NCI-H1417 treated with DMSO at 0.1 percent for 48 hours (cell line): ENCODE measurements at places on chromosomes 12 and 14.

- no peak for DNase-seq
Observed at GRCh38 chr12:70985850-70986249, 65.3 kb upstream of the PTPRR start.

- DNase-seq, result no peak
Observed at GRCh38 chr14:76755610-76756370, 5.5 kb upstream of the VASH1 start.

GRCh38 chr12:53223389-53224060 lies 8.5 kb downstream of the RARG start:
- DNase-seq, result no peak

DNA sequence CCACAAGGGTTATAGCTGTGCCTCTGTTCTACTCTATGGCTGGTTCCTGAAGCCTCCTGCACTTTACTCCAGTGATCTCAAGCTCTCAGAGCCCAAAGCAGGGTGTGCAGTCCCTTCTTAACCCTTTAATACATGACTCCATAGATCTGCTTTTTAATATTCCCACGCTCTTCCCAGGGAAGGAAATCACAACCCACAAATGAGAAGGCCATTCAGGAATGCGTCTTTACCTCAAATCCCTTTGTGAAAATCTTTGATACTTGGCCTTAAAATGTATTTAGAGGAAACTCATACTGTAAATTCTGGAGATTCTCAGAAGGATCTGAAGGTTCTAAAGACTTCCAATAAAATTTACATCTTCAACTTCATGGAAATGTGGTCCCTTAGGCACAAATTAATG lies 17.0 kb downstream of the NID2 start:
- DNase-seq, result no peak

DNA sequence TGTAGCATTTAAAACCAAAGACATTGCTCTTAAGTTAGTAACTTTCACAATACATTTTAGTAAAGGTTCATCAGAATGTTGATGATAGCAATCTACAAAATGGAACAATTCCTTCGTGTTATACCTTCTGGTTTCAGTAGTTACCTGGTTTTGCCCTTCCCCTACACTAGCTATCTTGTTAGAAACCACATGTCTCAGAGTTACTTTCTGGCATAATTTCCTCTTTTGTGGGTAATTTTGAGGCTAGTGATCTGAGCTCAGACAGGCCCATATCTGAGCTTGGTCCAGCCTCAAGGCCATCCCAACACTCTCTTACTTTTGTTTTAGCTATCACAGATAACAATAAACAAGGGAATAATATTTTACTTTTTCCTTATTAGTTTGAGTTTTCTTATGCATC lies 196.9 kb downstream of the KITLG start:
- DNase-seq, result no peak

GRCh38 chr12:104551-105081 lies 38.0 kb downstream of the IQSEC3 start:
- peak; percentile 97 for DNase-seq

GRCh38 chr12:62128175-62128975 lies 131.8 kb upstream of the USP15 start:
- peak; percentile 9 for DNase-seq

DNA sequence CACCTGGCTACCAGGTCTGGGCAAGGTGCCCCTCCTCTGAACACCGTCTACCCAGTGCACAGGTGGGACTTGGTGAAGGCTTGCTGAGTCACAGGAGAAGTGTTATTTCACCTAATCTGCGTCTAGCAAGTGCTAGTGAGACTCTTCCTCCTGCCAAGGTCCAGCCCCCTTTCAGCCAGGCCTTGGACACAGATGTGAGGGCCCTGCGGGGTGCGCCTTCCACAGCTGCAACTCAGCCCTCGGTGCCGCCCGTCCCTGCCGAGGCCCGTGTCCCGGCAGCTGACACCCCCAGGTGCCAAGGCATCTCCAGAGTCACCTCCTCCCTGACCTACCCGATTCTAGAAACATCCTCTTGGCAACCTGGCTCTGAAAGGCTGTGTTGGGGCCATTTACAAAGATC lies 55.1 kb downstream of the PRIMA1 start:
- no peak for DNase-seq

DNA sequence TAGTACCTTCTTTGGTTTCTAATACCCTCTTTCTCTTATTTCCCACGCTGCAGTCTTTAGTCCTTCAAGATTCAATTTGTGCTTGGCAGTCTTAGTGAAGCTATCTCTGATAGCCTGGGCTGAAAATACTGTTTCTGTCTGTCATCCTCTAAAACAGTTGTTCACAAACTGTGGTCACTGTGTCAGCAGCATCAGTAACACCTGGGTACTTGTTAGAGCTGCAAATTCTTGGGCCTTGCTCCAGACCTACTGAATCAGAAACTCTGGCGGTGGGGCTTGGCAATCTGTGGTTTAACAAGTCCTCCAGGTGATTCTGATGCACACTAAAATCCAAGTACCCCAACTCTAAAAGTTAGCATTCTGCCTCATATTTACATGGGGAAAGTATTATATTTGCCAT lies 217.5 kb upstream of the SEL1L start:
- no peak for DNase-seq

DNA sequence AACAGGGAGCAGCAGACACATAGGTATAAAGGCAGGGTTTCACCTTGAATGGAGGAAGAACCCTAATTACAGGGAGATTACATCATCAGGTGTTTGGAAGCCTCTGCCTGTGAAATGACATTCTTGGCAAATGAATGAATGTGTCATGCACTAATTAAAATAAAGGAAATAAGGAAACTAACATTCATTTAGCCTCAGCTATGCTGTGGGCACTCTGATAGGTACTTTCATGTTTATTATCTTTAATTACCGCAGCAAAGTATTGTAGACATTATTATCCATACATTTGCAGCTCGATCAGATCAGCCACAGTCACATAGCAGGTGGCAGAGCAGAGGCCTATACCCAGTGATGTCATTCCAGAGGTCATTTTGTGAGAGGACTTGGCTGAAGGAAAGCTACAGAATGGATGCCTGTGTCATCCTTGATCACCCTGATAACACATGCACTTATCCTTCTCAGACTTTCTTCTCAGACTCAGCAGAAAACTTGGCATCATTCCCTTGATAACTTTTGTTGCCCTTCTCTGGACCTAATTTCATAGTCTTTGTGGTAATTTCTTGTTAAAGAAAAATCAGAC lies 18.4 kb downstream of the ZNF664 start:
- DNase-seq, result no peak

DNA sequence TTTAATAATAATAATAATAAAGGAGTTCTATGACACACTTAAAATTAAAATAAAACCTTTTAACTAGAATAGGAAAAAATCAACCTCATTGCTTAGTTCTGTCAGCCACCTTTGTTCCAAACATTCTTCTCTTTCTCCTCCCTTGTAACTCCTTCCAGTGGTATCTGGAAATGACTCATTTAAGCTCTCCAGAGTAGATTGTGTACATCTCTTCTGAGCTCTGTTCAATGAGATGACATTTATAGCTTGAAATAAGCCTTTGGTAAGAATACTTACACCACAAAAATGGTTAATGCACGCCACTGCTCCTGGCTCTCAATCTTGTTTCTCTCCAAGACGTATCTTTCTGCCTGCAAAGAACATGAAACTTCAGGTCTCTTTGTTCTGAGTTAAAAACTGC lies 70.3 kb downstream of the STAB2 start:
- DNase-seq, result no peak

- no peak for DNase-seq
Observed at GRCh38 chr12:101671157-101671791, 26.2 kb upstream of the CHPT1 start.

DNA sequence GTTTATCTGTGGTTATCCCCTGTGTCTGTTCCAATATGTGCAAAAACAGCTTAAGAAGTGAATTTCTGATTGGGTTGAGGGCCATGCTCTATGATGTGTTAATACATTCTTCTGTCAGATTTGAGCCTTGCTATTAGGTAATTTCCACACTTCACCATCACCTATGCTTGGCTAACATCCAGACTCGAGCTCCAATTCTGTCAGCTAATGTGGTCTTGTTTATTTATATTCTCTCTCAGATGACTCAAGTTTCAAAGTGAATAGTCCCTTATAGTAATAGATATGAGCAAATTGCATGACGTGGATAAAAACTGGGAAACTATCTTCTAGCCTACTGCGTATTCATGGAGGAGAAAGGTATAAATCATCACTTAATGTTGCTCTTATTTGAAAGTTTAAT lies 451.3 kb downstream of the SNAPC1 start:
- DNase-seq, result no peak

- no peak for DNase-seq
Observed at GRCh38 chr14:98593361-98593761, 678.6 kb downstream of the BCL11B start.

GRCh38 chr12:125178222-125178621 lies 113.0 kb downstream of the AACS start:
- no peak for DNase-seq

DNA sequence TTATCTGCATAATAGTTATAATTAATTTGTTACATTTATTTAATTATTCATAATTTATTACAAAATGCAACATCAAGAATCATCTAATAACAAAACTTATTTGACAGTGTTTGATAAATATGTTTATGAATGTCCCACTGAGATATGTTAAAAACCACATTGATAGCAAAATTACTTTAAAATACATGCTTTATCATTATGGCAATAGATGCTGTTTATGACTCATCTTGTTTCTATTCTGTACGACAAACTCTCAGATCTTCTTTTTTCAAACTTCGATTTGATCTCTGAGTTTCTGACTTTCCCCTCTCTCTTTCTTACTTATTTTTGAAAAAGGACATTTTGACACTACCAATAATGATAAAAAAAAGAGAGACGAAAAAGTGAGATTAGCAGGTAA lies 56.8 kb upstream of the LRRK2 start:
- no peak for DNase-seq

GRCh38 chr12:57637364-57637763 lies 4.4 kb upstream of the B4GALNT1 start:
- no peak for DNase-seq

GRCh38 chr14:102966681-102967505 lies 44.4 kb downstream of the AMN start:
- DNase-seq, result no peak

DNA sequence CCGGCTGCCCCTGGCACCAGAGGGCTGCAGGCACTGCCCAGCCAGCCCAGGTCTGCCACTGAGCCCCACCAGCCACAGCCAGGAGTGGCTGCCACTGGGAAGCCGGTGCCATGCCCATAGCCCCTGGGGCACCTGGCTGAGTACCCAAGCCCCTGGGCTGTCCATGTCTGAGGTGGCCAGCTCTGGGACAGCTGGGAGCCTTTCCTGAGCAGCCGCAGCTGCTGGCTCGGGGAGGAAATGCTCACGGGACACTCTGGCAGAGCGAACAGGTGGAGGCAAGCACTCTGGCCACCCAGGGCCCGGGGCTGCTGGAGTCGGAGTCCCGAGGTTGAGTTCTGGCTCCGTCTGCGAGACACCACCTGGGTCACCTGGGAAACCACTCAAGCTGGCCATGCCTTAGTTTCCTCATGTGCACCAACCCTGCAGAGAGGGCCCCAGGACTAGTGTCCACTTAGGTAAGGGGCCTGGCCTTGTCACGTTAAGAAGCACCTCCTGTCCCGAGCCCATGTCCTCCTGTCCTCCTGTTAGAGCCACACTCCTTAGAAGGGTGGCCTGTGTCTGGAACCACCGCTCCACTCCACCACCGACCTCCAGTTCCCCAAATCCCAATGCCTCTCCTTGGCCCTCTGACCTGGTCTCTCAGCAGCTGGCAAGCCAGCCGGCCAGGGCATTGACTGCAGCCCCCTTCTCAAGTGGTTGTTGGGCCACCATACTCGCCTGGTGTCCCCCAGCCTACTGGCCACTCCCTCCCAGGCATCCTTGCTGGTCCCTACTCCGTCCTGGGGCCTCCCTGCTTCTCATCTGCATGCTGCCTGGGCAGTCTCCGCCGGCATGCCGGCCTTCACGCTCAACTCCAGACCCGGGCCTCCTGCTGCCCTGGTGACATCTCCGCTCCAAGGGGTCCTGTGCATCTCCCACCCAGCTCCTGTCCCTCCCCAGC lies 45.3 kb downstream of the BEGAIN start:
- DNase-seq, result no peak

- no peak for DNase-seq
Observed at GRCh38 chr14:99616832-99617800, 13.1 kb upstream of the CCDC85C start.

DNA sequence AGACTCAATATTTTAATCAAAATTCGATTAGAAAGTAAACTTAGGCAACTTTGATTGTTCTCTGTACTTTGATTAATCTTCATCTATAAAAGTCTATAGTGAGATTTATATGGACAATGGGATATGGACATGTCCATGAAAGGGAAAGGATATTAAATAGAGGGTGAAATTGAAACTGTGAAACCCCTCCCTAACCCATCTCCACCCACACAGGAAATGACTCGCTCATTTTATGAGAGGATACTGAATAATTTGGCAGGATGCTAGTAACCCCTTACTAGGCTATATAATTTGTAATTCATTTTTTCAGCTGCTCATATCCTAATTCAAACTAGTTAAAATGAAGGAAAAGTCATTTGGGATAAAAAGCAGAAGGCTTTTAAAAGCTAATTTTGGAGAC lies 328.0 kb upstream of the ATP2B1 start:
- no peak for DNase-seq

- no peak for DNase-seq
Observed at GRCh38 chr12:57744194-57744776, 554 bp upstream of the TSPAN31 start.

DNA sequence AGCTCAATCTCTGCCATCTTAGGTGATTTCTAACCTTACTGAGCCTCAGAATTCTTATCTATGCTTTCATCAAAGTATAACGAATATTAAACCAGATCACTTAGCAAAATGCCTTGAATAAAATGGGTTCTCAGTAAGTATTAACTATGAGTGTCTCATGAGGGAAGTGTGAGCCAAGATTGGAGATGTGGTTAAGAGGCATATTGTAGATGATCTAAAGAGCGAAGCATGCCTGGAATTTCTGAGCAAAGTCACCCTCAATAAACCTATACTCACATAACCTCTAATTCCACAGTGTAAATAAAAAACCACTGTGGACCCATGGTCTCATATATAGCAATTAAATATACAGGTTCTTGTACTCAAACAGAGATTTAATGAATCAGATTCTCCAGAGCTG lies 193.1 kb upstream of the FSCB start:
- DNase-seq, result no peak

DNA sequence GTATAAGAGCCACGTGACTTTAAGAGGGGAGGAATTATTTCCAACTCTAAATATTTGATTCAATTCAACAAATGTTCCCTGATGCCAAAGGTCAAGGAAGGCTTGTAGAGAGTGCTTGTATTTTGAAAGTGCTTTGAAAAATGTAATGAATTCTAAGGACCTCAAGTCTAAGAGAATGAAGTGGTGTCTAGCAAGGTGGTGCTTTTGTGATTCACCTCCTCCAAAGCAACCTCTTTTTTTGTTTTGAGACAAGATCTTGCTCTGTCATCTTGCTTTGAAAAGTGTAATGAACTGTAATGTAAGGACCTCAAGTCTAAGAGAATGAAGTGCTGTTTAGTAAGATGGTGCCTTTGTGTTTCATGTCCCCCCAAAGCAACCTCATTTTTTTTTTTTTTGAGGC lies 13.7 kb downstream of the AK7 start:
- DNase-seq, result no peak

GRCh38 chr12:80938397-80938796 lies 663 bp upstream of the LIN7A start:
- no peak for DNase-seq
